AG20443 (cell line): ENCODE measurements at places on chromosomes 16 and 17.

DNA sequence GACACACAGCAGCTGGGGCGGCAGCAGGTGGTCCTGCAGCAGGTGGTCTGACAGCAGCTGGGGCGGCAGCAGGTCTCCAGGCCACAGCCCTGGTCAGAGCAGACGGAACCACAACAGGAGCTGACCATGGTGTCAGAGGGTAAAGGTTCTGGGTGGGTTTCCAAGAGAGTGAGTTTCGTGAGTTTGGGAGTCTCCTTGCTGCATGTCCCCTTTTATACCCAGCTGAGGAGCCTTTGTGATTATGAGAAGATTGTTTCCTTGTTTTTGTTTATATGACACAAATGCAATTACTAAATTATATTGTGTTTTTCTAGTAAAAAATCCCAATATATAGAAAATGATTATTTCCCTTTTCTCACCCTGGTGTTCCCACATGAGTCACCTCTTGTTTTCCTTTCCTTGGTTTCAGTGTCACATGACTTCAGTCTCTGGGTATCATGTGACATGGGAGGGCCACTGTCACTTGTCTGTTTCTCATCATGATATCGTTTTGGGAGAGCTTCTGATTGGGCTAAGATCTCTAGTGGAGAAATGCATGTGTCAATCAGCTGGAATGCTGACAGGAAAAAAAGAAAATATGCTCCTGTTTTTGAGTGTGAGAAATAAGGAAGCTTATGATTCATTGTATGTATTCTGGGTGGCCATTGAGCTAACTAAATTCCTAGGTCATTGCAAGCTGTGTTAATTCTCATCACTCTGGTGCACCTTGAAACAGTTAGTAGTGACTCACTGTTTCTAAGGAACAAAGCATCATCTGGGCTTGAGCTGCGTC lies at the start of gene KRTAP4-6:
KRTAP4-6 (minus strand) TSS at position 185 of the 772 bp plus-strand sequence; CDS start at position 128, 57 bp downstream.
- DNase-seq: peak; percentile 66

DNA sequence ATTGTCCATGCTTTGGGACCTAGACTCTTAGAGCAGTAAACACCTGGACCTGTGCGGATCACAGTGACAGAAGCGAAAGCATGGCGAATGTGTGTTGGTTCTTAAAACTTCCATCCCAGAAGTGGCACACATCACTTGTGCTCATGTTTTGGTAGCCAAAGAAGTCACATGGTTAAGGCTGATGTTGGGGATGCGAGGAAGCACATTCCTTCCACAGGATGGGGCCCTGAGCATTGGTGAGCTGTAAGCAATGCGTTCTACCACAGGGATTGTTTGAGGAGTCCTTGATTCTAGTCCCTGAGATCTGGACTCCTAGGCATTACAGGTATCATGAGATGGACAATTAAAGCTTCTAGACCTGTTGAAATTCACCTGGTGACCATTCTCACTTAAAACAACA lies 375.9 kb downstream of the UTP18 start:
- DNase-seq: no peak

DNA sequence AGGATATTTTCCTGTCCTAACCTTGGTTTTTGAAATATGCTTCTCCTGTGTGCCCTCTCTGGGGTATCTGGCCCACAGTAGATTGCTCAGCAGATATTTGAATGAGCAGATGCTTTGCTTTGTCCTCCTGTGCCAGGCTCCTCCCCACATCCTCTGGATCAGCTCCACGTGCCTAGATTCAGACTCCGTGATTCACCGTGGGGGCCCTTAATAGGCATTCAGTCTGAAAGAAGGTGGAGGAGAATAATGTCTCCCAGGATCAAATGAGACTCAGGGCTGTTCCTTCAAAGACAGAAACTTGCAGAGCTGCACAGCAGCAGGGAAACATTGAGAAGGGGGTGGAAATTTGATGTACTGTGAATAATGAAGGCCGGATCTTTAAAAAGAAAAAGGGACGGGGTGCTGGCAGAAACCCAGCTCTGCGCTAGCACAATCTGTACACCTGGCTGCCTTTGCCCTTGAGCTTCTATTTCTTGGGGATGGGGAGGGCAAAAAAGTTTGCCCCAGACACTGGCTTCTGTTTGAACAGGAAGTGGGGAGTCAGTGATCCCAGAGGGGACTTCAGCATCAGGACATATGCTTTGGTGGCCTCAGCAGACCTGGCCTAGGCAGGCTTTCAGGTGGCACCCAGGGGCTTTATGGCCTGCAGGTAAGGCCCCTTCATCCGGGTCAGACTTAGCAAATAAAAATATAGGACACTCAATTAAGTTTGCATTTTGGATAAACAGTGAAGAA lies 15.9 kb upstream of the SLC12A3 start:
- peak; percentile 85 for DNase-seq

DNA sequence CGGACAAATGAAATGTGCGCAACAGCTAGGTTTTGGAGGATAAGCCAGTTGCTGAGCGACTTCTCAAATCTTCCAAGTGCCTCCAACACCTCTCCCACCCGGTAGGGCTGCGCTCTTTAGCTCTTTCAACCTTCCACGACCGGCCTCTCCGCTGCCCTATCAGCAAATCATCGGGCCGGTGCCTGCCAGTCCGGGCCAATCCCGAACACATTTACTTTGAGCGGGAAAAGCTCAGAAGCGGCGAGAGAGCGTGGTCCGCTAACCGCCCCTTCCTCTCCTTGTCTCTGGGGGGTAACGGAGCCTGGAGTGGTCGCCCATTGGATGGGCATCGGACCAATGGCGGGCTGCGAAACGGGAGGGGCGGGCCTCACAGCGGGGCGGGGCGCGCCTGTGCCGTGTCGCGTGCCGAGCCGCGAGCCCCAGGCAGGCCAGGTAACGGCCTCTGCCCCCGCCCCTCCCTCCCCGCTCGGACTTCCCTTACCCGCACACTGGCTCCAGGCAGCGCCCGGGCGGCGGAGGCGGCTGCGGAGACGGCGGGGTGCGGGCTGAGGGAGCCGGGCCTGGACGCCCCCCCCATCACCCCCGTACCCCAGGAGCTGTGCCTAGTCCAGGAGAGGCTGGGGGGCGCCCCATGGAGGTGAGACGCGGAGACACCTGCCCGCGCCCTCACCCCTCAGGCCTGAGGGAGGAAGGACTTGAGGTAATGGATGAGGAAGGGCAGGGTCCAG lies at the start of gene MEIOC:
MEIOC (plus strand) TSS at position 486 of the 728 bp plus-strand sequence; CDS start at position 632, 146 bp downstream.
- DNase-seq: peak; percentile 54
